Uterine smooth muscle cell (primary cell): ENCODE measurements at places on chromosomes 16 and 17. TPM values are rescaled to one million over a fixed set of nuclear protein-coding genes. Genes with fewer than 3 reads are reported as not detected.

The CSF3 gene
- total RNA-seq = 0.25 and 1.4 TPM in 2 replicates

The SULT1A3 gene
- total RNA-seq = 3.4 and 4.5 TPM in 2 replicates

The PRSS8 gene
- not detected in 2 replicates for total RNA-seq

The AANAT gene
- total RNA-seq = not detected in 2 replicates

The SYNGR3 gene
- total RNA-seq = 1.4 and 6.1 TPM in 2 replicates

The CDH8 gene
- not detected in 2 replicates for total RNA-seq

The KRTAP4-5 gene
- total RNA-seq = not detected in 2 replicates

The TBKBP1 gene
- total RNA-seq = 8.7 and 11.1 TPM in 2 replicates

The MYO1D gene
- total RNA-seq = 20.6 and 35.2 TPM in 2 replicates

The COL1A1 gene
- total RNA-seq = 570 and 2,151 TPM in 2 replicates

The RAC3 gene
- total RNA-seq = 7.4 and 9.0 TPM in 2 replicates

The LYRM1 gene
- total RNA-seq = 64.7 and 69.5 TPM in 2 replicates

The HASPIN gene
- 2.5 and 8.9 TPM in 2 replicates for total RNA-seq

The TBX4 gene
- under 0.01 TPM in 1 of 2 replicates, not detected in the other for total RNA-seq

The RFWD3 gene
- 18.1 and 38.2 TPM in 2 replicates for total RNA-seq

The SOX9 gene
- total RNA-seq = 2.9 and 3.2 TPM in 2 replicates

The KRT12 gene
- total RNA-seq = under 0.01 TPM in 1 of 2 replicates, not detected in the other

The WNT9B gene
- total RNA-seq = not detected in 2 replicates

The ZFHX3 gene
- 3.3 and 4.5 TPM in 2 replicates for total RNA-seq

The RCVRN gene
- not detected in 2 replicates for total RNA-seq

The RGS9 gene
- 2.2 and 2.9 TPM in 2 replicates for total RNA-seq

The CHST5 gene
- total RNA-seq = under 0.01 and 0.11 TPM in 2 replicates

The TNFAIP1 gene
- 15.9 and 17.7 TPM in 2 replicates for total RNA-seq

The CARD14 gene
- under 0.01 TPM in 2 replicates for total RNA-seq

The PRR11 gene
- total RNA-seq = 9.2 and 21.9 TPM in 2 replicates

The TEKT3 gene
- 0.11 and 1.00 TPM in 2 replicates for total RNA-seq

The SLC35G6 gene
- total RNA-seq = not detected in 2 replicates

The FBXO39 gene
- 0.25 and 0.33 TPM in 2 replicates for total RNA-seq

The CA10 gene
- total RNA-seq = not detected in 2 replicates

The RAMP2 gene
- total RNA-seq = 0.37 TPM in 1 of 2 replicates, not detected in the other

The IL17C gene
- 0.12 TPM in 1 of 2 replicates, not detected in the other for total RNA-seq

The HS3ST6 gene
- not detected in 2 replicates for total RNA-seq

The C16orf54 gene
- total RNA-seq = not detected in 2 replicates

The ZNF174 gene
- 4.5 and 5.6 TPM in 2 replicates for total RNA-seq

The AATK gene
- 0.11 and 0.50 TPM in 2 replicates for total RNA-seq

The NECAB2 gene
- 0.12 and 0.22 TPM in 2 replicates for total RNA-seq

The SSTR5 gene
- total RNA-seq = 0.12 TPM in 1 of 2 replicates, not detected in the other

The ATXN1L gene
- 9.1 and 11.1 TPM in 2 replicates for total RNA-seq

The MT1H gene
- not detected in 2 replicates for total RNA-seq

The TLCD1 gene
- total RNA-seq = 2.0 and 3.8 TPM in 2 replicates

The VTN gene
- total RNA-seq = 0.11 and 0.12 TPM in 2 replicates

The CDRT15 gene
- not detected in 2 replicates for total RNA-seq
